ENCODE measurements at places on chromosomes 7 and 10. TPM values are rescaled to one million over a fixed set of nuclear protein-coding genes. Genes with fewer than 3 reads are reported as not detected.

The PIK3CG gene
- total RNA-seq: not detected

The GBX1 gene
- total RNA-seq: not detected

The NODAL gene
- total RNA-seq: not detected

The FKBP6 gene
- total RNA-seq: not detected

The MEOX2 gene
- not detected for total RNA-seq

The BTBD16 gene
- total RNA-seq: 0.52 TPM

The HTR5A gene
- total RNA-seq: not detected

Data from A549 treated with CpdA at 1 μM for 4 hours (cell line).